WTC11 (cell line): ENCODE measurements at places on chromosomes 4 and X. TPM values are rescaled to one million over a fixed set of nuclear protein-coding genes. Genes with fewer than 3 reads are reported as not detected.

Gene MTTP
- 0.16 to 0.34 TPM (median 0.26 TPM) in 3 replicates for total RNA-seq

Gene VSIG4
- total RNA-seq: 0.24 to 0.41 TPM (median 0.25 TPM) in 3 replicates

Gene ZAR1
- 0.87 to 1.4 TPM (median 0.89 TPM) in 3 replicates for total RNA-seq

Gene GABRE
- 6.5 to 12.3 TPM (median 11.7 TPM) in 3 replicates for total RNA-seq

Gene SPANXA1
- not detected in 3 replicates for total RNA-seq

Gene ATOH1
- total RNA-seq: 0.60 to 0.62 TPM (median 0.61 TPM) in 3 replicates

Gene TKTL2
- not detected in 3 replicates for total RNA-seq

Gene SPARCL1
- total RNA-seq: 0.82 to 0.89 TPM (median 0.85 TPM) in 3 replicates

Gene ASB5
- 0.18 TPM in 1 of 3 replicates, not detected in the others for total RNA-seq

Gene GAGE13
- 0.39 TPM in 1 of 3 replicates, not detected in the others for total RNA-seq

GRCh38 chrX:54865208-54865607 lies 55.4 kb upstream of the TRO start:
- no peaks in the 10 kb centered on the region; the same call in none of the 2 replicates for H3K27me3 ChIP-seq
- H3K36me3 ChIP-seq: no peaks in the 10 kb centered on the region
- no peak overlapping the region for H3K4me3 ChIP-seq
- no peak for DNase-seq
- H3K27ac ChIP-seq: no peak overlapping the region

- no peak overlapping the region for H3K4me3 ChIP-seq
- H3K4me1 ChIP-seq: peaks cover 13% of the 10 kb centered on the region; the same call in 1 of the 2 replicates
- H3K27ac ChIP-seq: no peak overlapping the region
- H3K27me3 ChIP-seq: no peaks in the 10 kb centered on the region
- no peaks in the 10 kb centered on the region for H3K36me3 ChIP-seq
Measured at GRCh38 chr4:15234116-15234855, 193.5 kb upstream of the C1QTNF7 start.

DNA sequence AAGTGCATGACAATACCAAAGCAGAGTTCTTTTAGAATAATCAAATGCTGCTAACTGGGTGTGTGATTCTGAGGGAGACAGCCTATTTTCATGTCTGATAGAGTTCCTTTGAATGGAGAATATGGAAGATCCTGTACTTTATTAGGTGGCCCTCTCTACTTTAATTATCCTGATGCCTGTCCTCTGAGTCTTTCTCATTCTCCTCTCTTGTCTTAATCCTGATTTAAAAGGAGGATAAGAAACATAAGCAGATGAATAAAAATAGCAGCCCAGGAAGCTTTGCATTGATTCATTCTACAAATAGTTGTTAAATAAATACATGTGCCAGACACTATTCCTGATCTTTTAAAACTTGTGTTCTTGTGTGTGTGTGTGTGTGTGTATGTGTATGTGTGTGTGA lies 387.3 kb downstream of the SPRY1 start:
- H3K4me1 ChIP-seq: peaks cover 53% of the 10 kb centered on the region
- H3K4me3 ChIP-seq: no peak overlapping the region
- no peak for DNase-seq
- no peaks in the 10 kb centered on the region for H3K27me3 ChIP-seq
- peak overlapping the region; percentile 24; the same call in 1 of the 2 replicates for H3K27ac ChIP-seq

DNA sequence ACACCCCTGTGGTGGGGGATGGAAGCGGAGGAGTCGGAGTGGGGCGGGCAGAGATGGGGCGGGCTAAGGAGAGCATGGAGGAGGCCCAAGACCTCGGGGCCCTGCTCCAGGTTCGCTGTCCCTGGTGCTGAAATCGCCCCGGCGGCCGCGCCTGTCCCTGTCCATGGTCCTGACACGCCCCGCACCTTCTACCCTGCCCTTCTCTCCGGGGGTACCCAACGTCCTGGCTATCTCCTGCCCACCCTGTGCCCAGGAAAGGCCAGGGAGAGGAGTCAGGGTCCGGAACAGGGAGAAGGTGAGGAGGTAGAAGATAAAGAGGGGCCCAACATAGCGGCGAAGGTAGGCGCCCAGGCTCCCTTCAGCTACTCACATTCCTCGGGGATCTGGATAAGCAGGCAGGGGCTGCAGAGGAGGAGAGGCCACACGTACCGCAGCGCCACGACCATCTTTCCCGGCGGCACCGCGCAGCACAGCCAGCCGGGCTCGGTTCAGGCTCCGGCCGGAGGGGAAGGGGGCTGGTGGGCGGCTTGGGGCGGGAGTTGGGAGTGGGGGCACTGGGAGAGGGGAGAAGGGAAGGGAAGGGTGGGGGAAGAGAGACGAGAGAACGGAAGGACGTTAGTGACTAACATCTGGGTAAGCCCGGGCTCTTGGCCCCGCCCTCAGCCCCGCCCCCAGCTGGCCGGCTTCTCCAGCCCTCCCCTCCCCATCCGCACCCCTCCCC lies 10.4 kb downstream of the L1CAM start:
- H3K4me1 ChIP-seq: peaks cover 41% of the 10 kb centered on the region
- peak; percentile 77 for DNase-seq
- H3K27me3 ChIP-seq: no peaks in the 10 kb centered on the region; the same call in 1 of the 2 replicates
- no peaks in the 10 kb centered on the region for H3K36me3 ChIP-seq
- peak overlapping the region; percentile 33; the same call in 1 of the 2 replicates for H3K4me3 ChIP-seq
- no peak overlapping the region for H3K27ac ChIP-seq

DNA sequence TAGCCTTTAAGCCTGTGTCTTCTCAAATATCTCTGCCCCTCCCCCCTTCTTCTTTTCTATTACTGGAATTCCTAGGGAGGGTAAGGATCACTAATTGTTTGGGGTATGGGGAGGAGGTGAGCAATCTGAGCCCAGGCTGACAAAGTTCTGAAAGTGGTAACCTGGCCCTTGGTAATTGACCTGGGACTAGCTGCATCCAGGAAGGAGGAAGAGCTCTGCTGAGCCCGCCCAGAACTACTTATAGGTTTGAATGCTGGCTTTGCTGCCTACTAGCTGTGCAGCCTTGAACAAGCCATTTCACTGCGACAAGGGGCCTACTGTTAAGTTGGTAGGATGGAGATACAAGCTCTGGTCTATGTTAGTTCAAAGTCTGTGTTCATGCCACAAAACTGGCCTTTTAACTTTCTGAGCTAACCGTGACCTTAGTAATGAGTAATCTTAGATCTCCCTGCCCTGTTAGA lies 37.8 kb downstream of the DGKK start:
- peak overlapping the region; percentile 65 for H3K27ac ChIP-seq
- no peaks in the 10 kb centered on the region for H3K27me3 ChIP-seq
- H3K4me3 ChIP-seq: 0 out of 2 replicates have a peak overlapping the region, but pooled peaks have one; percentile 29
- peaks cover 66% of the 10 kb centered on the region for H3K4me1 ChIP-seq
- H3K36me3 ChIP-seq: no peaks in the 10 kb centered on the region

DNA sequence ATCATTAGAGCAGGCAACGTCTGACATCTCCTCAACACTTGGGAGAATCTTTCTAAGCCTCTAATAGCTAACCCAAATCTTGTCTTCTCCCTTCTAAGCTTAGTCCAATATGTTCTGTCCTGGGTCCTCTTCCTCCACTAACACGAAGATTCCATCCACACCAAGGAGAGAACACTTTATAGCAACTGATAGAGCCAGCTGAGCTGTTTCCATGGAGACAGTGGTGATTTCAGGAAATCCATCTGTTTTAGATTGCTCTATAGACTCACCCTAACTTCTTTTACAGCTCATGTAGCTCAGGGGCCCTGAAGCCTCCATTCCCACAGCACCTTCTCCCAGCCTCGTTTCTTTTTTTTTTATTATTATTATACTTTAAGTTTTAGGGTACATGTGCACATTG lies 37.4 kb downstream of the SCD5 start:
- peaks cover under 1% of the 10 kb centered on the region; the same call in 1 of the 2 replicates for H3K27me3 ChIP-seq
- H3K4me3 ChIP-seq: no peak overlapping the region
- no peak for DNase-seq

DNA sequence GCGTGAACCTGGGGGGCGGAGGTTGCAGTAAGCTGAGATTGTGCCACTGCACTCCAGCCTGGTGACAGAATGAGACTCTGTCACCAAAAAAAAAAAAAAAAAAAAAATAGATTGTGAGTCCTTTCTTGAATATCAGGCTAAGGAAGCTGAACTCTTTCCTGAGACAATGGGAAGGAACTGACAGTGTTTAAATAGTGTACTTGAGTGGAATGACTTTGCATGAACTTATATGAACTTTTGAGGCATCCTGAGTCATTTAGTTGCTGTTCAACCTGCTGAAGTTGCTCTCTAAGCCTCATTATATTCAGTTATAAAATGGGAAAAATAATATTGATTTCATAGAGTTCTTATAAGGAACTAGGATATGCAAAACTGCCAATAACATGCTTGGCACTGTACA lies 79.3 kb upstream of the LIMCH1 start:
- peaks cover 32% of the 10 kb centered on the region for H3K4me1 ChIP-seq
- DNase-seq: no peak
- H3K4me3 ChIP-seq: no peak overlapping the region
- no peaks in the 10 kb centered on the region for H3K36me3 ChIP-seq
- H3K27ac ChIP-seq: no peak overlapping the region
- H3K27me3 ChIP-seq: no peaks in the 10 kb centered on the region; the same call in 1 of the 2 replicates

DNA sequence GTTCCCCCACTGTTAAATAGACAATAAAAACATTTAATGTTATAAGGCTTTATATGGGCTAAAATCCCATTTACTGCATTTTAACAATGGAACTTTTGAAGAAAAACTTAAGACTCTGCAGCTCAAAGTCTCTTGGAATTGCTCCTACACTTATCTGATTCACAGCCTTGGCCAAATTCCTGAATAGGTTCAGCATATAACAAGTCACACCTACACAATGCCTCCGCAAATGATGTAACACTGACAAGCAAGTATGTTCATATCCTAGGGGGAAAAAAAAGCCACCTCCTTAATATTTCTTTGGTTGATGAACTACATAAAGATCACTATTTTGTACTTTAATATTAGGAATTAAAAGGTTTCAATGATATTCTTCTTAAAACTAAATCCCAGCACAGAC lies 34.5 kb downstream of the RPS6KA6 start:
- no peak overlapping the region for H3K27ac ChIP-seq
- no peaks in the 10 kb centered on the region for H3K36me3 ChIP-seq
- no peak overlapping the region for H3K4me3 ChIP-seq
- no peaks in the 10 kb centered on the region for H3K4me1 ChIP-seq
- H3K27me3 ChIP-seq: no peaks in the 10 kb centered on the region
- no peak for DNase-seq

DNA sequence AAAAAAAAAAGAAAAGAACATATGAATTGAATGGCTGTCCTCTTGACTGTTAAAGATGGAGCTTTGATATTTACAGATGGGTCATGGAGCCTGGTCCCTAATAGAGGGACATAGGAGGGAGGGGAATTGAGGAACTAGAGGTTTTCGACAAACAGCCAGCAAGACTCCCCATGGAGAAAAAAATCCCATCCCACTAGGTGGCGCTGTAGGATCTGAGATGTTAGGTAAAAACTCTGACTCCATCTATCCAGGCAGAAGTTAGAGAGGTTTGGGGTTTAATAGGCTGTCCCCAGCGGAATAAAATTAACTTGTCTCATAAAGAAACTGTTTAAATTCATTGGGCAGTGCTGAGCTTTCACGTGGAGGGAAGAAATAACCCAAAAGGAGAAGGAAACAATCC lies 45.9 kb downstream of the HMGB2 start:
- H3K4me1 ChIP-seq: peaks cover 2% of the 10 kb centered on the region; the same call in 1 of the 2 replicates
- H3K27me3 ChIP-seq: no peaks in the 10 kb centered on the region; the same call in 1 of the 2 replicates
- no peak overlapping the region for H3K27ac ChIP-seq
- peak; percentile 84 for DNase-seq
- H3K36me3 ChIP-seq: peaks cover 51% of the 10 kb centered on the region

GRCh38 chr4:126738926-126739325 lies 893.8 kb upstream of the INTU start:
- H3K36me3 ChIP-seq: no peaks in the 10 kb centered on the region
- DNase-seq: no peak

- DNase-seq: peak; percentile 40
- peaks cover 19% of the 10 kb centered on the region for H3K4me1 ChIP-seq
- no peak within 1 kb of the TSS for H3K4me3 ChIP-seq
- no peaks in the 10 kb centered on the region for H3K27me3 ChIP-seq
- peaks cover 2% of the 10 kb centered on the region; the same call in 1 of the 2 replicates for H3K36me3 ChIP-seq
Measured at GRCh38 chr4:38856524-38857337, at the start of gene TLR6. Gene TLR6 (minus strand): TSS chr4:38856817. CDS start chr4:38829473, 27,344 bp downstream.

DNA sequence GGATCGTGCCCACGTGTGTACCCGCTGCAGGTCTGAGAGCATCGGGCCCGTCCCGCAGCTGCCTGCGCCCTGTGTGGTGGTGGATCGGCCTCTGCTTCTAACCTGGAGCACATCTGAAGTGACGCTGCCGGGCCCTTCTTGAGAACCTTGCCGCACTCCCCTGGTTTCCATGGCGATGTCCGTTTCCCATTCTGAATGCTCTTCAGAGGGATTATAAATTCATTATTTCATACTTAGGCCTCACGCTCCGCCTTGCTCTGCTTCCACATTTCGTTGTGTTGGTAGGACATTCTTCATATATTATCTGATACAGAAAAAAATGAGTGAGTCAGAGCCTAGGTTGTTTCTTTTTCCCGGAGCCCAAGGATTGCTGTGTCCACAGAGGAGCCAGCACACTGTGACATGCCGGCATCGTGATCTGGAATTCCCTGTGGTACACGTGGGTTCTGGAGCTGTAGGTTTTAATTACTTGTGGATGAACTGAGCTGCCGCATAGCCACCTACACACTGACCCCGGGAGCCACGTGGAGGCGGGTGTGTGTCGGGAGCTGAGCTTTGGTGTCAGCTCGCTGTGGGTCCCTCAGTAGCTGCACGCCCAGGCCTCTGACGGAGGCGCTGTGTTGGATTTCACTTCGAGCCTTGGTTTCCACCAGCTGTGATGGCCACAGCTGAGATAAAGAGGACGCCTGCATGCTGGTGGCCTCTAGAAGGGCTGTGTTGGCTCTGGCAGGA lies 63.4 kb downstream of the PSAPL1 start:
- no peak overlapping the region for H3K27ac ChIP-seq
- H3K27me3 ChIP-seq: no peaks in the 10 kb centered on the region
- DNase-seq: no peak
- no peak overlapping the region for H3K4me3 ChIP-seq

- DNase-seq: no peak
- peaks cover 25% of the 10 kb centered on the region for H3K4me1 ChIP-seq
- no peaks in the 10 kb centered on the region for H3K27me3 ChIP-seq
- H3K4me3 ChIP-seq: no peak overlapping the region
- no peak overlapping the region; the same call in 1 of the 2 replicates for H3K27ac ChIP-seq
- no peaks in the 10 kb centered on the region for H3K36me3 ChIP-seq
Measured at GRCh38 chr4:123477711-123478209, 81.2 kb downstream of the SPRY1 start.

DNA sequence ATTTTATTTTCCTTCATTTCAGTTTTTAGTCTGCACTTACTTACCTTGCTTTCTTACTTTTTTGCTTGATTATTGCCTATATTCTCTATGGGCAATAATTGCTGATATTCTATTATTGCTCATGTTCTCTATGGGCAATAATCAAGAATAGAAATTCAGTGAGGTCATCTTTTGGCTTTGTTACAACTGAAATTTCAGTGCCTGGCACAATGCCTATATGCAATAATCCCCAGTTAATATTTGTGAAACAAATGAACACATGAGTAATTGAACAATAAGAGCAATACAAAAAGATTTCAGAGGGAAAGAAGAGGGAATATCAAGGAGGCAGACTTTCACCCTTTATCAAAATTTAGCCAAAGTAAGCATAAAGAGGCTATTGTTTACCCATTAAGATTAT lies 48.6 kb upstream of the ARSJ start:
- no peaks in the 10 kb centered on the region for H3K27me3 ChIP-seq
- no peaks in the 10 kb centered on the region for H3K36me3 ChIP-seq
- H3K27ac ChIP-seq: no peak overlapping the region

DNA sequence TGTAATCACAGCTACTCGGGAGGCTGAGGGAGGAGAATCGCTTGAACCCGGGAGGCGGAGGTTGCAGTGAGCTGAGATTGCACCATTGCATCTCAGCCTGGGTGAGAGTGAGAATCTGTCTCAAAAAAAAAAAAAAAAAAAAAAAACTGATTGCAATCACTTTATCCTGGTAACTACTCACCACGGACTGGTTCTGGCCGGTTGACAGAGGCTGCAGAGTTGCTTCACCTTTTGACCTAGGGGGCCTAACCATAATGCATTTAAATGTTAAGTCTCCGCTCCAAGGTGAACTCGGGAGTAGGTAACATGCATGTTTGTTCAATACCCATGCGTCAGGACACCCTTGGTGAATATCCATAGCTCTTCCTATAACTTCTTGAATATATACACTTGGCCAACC lies 1.8 kb downstream of the PPP2R3B start:
- no peaks in the 10 kb centered on the region for H3K36me3 ChIP-seq
- H3K27ac ChIP-seq: no peak overlapping the region; the same call in 1 of the 2 replicates
- 0 out of 2 replicates have a peak, but pooled peaks cover 4% of the 10 kb centered on the region for H3K27me3 ChIP-seq
- no peaks in the 10 kb centered on the region for H3K4me1 ChIP-seq
